GM10248 (cell line): ENCODE measurements at places on chromosomes 1 and 21.

DNA sequence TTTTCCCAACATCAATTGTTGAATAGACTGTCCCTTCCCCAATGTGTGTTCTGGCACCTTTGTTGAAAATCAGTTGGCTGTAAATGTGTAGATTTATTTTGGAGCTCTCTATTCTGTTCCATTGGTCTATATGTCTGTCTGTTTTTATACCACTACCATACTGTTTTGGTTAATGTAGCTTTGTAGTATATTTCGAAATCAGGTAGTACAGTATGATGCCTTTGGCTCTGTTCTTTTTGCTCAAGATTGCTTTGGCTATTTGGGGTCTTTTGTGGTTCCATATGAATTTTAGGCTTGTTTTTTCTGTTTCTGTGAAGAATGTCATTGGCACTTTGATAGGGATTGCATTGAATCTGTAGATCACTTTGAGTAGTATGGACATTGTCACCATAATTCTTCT, 8.1 kb downstream of the ACOT11 start:
- no peak for DNase-seq

- no peak for DNase-seq
These were observed 112.7 kb upstream of the COA6 start for GRCh38 chr1:234260578-234260977.

- no peak for DNase-seq
These were observed 9.8 kb downstream of the OVGP1 start for GRCh38 chr1:111417755-111418154.

DNA sequence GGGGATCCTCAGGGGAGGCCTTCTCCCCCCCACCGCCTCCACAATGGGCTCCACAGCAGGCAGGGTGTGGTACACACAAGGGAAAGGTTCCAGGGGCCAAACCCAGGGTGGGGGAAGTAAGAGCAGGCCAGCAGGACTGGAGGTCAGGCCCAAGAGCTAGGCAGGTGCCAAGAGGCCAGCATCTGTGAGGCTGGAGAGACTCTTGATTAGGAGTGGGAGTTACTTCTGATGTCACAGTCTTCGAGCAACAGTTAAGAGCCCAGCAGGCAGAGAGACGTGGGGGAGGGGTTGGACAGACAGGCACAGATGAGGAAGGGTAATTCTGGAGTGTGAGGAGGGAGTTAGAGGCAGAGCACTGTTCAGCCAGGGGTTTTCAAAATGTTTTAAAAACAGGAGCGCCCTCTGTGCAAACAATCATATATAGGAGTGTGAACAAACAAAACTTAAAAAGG, 55.8 kb downstream of the SLC9A1 start:
- peak; percentile 59 for DNase-seq

DNA sequence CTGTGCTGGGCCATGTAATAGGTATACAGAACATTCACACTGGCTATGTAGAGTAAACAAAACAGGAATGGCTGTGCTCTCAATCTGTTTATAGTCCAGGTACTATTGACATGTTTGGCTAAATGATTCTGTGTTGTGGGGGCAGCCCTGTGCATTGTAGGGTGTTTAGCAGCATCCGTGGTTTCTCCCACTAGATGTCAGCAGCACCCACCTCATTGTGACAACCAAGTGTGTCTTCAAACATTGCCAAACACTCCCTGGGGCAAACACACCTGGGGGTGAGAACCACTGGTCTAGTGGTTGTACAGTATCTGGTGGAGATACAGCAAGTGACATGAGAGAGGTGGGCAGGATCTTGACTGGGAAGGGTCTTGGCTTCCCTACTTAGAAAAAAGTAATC, 80.4 kb upstream of the SPATA6 start:
- no peak for DNase-seq

GRCh38 chr1:110339407-110340206, 430 bp downstream of the RBM15 start:
- peak; percentile 62 for DNase-seq

GRCh38 chr21:34511181-34511580, 829 bp downstream of the KCNE1 start:
- DNase-seq = no peak

DNA sequence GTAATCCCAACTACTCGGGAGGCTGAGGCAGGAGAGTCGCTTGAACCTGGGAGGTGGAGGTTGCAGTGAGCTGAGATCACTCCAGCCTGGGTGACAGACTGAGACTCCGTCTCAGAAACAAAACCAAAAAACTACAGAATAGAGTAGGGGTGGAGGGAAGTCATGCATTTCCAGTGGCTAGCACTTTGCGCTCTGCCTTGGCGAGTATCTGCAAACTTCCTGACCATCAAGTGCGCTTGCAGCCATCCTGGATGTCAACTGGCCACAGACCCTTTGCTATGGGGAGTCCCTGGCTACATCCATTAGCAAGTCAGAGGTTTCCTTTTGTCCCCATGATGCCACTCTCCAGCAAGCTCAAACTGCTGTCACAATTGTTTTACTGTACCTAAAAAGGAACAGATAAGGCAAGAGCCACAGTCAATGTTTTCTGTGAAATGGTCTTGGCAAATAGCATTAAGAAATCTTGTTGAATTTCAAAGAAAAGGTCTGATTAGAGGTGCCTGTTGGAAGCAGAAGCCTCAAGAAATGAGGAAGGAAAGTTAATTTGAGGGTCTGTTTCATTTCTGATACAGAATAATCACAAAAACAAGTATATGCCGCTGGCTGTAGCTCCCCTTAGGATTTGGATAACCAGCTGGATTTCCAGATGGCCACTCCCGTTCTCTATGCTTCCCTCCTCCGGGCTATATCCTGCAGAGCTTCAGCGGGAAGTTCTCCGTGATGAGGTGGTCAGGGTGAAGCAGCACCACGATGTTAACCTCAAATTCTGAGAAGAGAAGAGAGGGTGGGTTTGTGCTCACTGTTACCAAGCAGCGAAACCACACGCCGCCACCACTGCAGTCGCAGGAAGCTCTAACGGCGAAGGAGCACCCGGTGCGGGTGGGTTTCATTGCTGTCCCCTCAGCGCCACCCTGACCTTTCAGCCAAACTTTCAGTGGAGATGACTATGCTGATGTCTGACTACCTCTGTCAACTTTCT, 42.0 kb downstream of the VPS26C start:
- no peak for DNase-seq

- DNase-seq = peak; percentile 42
These were observed 6.2 kb upstream of the ANKRD65 start for GRCh38 chr1:1427106-1427819.

DNA sequence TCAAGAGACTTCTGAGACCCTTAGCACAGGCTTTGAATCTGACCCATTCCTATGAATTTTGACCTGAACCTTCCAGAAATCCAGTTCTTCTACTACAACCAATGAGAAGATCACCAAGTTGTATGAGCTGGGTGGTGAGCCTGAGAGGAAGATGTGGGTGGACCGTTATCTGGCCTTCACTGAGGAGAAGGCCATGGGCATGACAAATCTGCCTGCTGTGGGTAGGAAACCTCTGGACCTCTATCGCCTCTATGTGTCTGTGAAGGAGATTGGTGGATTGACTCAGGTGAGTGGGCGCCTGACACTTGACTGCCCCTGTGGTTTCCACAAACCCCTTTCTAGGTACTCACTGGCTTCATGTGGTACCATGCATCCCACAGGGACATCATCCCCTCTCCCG, 20.0 kb upstream of the PIGV start:
- no peak for DNase-seq

GRCh38 chr1:201917362-201918033, 28.8 kb downstream of the SHISA4 start:
- DNase-seq = no peak

DNA sequence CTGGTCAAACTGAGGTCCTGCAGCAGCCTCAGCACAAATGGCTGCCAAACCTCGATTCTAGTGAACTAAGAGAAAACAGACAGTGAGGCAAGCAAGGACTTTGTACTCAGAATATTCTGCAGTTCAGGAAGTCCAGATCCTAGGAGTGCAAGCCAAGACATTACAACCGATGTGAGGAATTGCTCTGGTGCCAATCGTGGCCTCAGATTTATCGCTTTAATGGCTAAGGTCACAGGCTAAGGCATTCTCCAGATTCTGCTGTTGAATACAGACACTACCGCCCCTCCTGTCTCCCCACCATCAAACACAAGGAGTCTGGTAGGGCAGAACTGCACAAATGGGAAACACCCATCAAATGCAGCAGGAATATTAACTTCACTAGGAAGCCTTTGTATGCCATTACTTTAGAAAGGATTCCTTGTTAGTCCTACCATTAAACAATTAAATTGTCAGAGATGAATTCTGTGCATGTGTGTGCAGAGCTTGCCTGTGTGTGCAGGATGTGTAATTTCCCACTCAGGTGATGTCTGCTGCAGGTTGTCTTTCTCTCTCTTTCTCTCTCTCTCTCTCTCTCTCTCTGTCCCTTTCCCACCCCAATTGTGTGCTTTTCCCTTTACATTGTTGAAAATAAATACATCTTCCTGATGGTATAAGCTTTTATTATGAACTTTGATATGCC, 9.2 kb upstream of the SERTAD4 start:
- DNase-seq = no peak

- no peak for DNase-seq
These were observed 3.2 kb downstream of the ID3 start for GRCh38 chr1:23555986-23556634.

DNA sequence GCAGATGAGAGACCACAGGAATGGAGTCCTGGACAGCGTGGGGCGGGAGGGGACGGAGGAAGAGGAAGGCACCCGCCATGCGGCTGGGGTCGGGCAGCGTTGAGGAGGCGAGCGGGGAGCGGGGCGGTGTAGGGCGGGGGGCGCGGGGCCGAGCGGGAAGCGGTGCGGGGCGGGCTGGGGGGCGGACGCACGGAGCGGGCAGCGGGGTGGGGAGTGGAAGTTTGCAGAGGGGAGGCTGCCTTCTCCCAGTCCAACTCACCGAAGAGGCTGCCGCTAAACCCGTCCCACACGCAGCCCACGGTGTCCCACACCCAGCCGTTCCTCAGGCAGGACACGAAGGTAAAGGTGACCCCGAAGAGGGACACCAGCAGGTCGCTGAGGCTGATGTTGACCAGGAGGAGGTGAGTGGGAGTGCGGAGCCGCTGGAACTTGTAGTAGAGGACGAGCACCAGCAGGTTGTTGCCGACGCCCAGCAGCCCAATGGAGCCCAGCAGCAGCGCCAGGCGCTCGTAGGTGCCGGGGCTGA, 483 bp downstream of the CHML start:
- peak; percentile 64 for DNase-seq
